ENCODE measurements at places on chromosomes 5 and 9.

DNA sequence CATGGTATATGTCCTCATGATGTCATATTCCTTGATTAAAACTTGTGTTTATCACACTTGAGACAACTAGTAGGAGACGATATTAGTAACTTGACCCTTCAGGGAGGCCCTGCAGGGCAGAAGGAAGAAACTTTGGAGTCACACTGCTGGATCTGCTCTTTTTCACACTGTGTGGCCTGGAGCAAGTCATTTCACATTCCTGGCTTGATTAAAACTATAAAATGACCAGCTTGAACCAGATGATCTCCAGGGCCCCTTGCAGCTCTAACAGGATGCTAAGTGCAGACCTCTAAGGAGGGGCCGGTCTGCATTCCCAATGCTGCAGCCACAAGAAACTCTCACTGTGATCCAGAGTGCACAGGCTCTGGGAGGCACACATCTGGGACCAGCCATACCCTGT lies 146.4 kb upstream of the ZNF366 start:
- no peak for DNase-seq

GRCh38 chr5:171544913-171545765 lies 125.7 kb downstream of the FGF18 start:
- no peak for DNase-seq

DNA sequence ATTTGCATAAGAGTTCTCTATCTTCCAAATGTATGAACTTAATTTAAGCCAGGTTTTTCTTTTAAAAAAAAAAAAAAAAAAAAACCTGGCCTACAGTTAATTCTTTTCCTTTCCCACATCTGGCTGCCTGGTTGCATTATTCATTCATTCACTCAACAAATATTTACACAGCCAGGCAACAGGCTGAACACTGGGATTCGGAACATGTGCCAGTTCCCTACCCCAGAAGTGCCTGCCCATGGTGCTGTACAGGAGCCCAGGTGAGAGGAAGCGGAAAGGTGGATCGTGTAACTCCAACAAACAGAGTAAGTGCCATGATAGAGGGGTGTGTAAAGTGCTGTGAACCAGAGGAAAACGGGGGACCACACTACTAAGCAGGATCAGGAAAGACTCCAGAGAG lies 93.6 kb downstream of the CDK5RAP2 start:
- no peak for DNase-seq

DNA sequence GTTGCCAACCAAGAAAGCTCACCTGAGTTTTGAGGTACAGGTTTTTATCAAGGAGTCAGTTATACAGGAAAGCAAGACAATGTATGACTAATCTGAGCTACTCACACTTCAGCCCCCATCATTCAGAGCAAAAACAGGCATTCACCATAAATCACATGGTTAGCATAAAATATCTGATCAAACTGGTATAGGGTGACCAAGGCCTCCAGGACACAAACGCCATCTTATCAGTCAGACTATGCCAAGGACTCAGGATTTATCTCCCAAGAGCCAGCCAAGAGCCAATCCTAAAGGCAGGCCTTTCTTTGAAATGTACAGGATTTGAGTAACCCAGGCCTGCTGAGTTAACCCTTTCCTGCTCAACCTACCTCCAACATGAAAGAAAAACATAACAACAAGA lies 313.0 kb upstream of the NREP start:
- no peak for DNase-seq
